Bronchial epithelial cell (primary cell): ENCODE measurements at places on chromosomes 7 and 10. TPM values are rescaled to one million over a fixed set of nuclear protein-coding genes. Genes with fewer than 3 reads are reported as not detected.

The TRIM73 gene
- 0.38 and 0.79 TPM in 2 replicates for total RNA-seq

DNA sequence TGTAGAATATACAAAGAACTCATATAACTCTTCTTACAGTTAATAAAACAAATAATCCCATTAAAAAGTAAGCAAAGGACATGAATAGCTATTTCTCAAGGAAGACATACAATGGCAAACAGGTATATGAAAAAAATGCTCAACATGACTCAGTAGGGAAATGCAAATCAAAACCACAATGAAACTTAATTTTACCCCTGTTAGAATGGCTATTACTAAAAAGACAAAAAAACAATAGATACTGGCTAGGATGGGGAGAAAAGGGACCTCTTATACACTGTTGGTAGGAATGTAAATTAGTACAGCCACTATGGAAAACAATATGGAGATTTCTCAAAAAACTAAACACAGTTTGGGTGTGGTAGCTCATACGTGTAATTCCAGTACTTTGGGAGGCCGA, 37.8 kb downstream of the HERPUD2 start:
- DNase-seq: peak; percentile 23

The PON1 gene
- not detected in 2 replicates for total RNA-seq

The PYROXD2 gene
- total RNA-seq: 0.77 and 1.1 TPM in 2 replicates

GRCh38 chr7:302054-302992, 12.4 kb downstream of the FOXL3 start:
- DNase-seq: no peak

The SPDYE5 gene
- total RNA-seq: not detected in 2 replicates

DNA sequence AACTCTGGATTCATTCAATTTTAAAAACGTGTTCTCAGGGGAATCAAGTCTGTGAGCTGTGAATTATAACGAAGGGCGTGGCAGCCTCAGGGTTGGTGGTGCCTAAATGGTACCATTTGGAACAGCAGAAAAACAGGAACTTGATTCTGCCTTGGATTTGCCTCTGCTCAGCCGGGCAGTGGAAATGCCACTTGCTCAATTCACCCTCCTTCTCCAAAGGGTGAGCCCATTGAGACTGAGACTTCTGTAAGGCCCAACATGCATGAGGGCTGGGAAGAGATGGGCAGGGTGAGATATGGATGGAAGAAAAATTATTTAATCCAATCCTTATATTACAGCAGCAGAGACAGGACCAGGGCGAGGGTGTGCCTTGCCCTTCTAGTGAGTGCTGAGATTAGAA, 107.1 kb upstream of the HABP2 start:
- no peak for DNase-seq

The TDRD1 gene
- 1.8 and 2.1 TPM in 2 replicates for total RNA-seq

DNA sequence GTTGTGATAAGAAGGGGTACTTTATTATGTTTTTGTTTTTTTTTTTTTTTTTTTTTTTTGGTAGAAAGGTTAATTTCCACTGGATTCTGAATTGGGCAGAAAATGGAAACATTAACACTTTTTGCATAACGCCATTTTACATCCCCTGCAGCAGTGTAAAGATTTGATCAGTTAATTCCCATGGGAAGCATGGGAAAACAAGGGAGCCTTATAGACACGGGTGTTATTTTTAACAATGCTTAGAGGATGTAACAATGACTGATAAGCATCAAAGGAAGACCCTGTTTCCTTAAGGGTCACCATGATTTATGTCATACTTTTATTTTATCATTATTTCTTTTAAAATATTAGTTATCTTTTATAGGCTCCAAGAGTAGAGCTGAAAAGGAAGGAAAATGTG, 140.2 kb downstream of the CDK14 start:
- no peak for DNase-seq

- peak; percentile 92 for DNase-seq
Measured at GRCh38 chr7:30224511-30225062, 59.8 kb upstream of the ZNRF2 start.

DNA sequence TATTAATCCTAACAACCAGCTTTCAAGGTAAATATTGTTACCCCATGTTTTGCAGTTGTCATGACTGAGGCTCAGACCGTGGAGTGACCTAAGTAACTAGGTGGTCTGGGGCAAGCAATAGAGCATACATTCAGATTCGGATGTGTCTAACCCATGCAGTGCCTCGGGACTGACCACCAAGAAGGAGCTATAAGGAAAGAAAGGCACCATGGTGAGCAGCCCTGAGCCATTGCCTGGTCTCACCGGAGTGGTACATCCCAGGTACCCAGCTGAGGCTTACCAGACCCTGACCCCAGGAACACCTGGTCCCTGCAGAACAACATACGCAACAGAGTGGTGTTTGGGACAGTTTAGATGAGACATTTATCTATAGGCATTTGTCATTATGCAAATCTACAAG, 175.5 kb upstream of the ZMIZ1 start:
- DNase-seq: no peak

DNA sequence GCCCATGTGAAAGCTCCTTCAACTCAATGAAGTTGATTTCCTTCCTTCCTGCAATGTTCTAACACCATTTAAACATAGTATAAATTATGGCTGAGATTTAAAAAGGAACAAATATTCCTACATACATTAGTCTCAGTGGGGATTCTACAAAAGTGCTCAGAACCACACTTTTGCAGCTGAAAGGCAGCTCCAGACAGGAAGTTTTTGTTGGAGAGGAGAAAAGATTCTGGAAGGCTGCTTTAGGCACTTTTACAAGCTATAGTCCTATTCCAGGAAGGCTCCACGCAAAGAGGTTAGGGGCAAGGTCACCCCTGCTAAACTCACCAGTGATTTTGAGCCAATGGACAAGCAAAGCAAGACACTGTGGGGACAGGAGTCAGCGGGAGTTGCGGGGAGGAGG, 179.2 kb upstream of the CDCA7L start:
- no peak for DNase-seq

DNA sequence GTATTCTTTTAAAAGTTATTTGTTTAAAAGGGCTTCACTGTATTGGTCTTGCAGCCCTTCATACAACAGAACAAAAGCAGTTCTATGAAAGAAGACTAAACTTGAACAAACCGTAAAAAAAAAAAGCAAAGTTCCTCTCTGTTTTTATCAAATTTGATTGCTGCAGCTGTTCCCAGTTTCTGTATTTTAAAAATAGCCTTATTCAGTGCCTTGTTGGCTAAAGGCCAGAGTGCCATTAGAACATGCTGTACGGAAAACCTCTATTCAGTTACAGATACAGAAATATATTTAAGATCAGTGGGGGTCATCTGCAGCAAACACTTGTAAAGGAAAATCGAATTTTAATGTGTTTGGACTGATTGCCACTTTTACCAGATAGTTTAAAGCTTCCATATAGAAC, 207.8 kb upstream of the ETV1 start:
- no peak for DNase-seq

- DNase-seq: no peak
Measured at GRCh38 chr7:31059551-31059950, 7.4 kb downstream of the ADCYAP1R1 start.

The MGAM2 gene
- total RNA-seq: under 0.01 TPM in 1 of 2 replicates, not detected in the other

GRCh38 chr10:105075031-105075430, 433.9 kb downstream of the SORCS3 start:
- no peak for DNase-seq

GRCh38 chr10:43686414-43686813, 37.7 kb upstream of the ZNF32 start:
- no peak for DNase-seq

DNA sequence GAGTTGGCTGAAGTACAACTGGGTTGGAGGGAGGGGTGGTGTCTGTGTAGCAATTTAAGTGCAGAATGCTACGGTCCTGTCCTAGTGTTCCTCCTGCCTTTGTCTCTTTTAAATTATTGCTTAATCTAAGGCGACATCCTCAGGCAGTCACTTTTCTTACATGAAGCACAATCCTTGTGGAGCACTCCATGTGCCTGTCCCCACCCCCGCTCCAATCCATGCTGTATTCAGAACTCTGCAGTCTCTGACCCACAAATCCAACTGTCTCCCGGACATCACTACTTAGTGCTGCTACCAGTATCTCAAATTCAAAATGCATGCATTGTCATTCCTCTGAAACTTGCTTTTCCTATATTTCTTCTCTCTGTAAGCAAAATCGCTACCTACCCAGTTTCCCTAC, 91.4 kb upstream of the FAM133B start:
- DNase-seq: no peak

- DNase-seq: peak; percentile 58
Measured at GRCh38 chr7:129989466-129989865, 36.7 kb upstream of the UBE2H start.

- no peak for DNase-seq
Measured at GRCh38 chr10:44069573-44069972, 315.3 kb downstream of the CXCL12 start.

DNA sequence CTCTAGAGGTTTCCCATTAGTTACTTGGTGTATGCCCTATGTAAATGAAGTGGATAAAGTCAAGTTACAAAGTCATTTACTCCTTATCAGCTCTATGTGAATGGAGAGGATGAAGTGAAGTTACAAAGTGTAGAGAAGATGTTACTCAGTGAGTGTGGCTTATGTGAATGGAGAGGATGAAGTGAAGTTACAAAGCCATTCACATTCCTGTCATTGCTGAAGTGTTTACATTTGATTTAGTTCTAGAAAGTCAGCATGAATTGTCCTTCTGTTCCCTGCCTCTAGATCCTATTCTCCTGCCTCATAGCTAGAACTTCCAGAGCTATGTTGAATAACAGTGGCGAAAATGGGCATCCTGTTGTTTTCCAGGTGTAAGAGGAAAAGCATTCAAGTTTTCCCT, 880.1 kb downstream of the DNAJB9 start:
- no peak for DNase-seq

DNA sequence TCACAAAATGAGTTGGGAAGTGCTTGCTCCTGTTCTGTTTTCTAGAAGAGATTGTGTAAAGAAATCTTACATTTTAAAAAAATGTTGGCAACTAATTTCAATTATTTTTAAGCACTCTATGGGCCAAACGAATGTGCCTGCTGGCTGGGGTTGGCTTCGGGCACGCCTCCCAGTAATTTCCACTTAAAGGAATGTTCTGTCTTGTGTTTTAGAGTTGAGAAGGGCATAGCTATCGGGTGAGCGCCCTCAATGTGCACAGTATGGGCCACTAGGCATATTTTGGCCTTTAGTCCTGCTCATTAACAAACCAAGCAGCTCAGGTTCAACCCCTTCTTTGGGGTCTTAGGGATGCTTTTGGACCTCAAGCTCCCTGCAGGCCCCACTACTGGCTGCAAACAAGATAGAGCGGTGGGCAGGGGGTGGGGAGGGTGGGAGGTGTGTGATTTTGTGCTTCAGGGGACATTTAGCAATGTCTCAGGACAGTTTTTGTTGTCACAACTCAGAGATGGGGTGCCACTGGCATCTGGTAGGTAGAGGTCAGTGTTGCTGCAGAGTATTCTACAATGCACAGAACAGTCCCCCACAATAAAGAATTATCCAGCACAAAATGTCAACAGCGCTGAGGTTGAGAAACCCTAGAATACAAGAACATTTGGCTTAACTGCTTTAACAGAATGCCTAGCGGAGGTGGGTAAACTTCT, 40.7 kb downstream of the TACC2 start:
- DNase-seq: no peak

DNA sequence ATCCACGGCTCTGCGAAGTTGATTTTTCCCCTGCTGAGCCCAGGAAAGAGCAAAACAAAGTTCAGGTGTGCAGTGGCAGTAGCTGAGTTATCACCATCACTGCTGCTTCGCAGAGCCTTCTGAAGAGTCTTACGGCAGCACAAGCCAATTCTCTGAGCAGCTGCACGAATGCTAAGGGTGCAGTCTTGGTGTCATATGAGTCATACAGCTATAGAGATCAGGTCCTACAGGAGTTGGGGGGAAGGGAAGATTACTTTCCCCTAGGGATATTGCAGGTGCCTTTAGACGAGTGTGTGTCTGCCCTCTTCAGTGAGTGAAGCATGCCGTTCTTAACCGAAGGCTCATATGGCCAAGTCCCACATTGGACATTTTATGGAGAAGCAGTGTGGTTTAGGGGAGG, 227.8 kb downstream of the CELF2 start:
- DNase-seq: no peak

DNA sequence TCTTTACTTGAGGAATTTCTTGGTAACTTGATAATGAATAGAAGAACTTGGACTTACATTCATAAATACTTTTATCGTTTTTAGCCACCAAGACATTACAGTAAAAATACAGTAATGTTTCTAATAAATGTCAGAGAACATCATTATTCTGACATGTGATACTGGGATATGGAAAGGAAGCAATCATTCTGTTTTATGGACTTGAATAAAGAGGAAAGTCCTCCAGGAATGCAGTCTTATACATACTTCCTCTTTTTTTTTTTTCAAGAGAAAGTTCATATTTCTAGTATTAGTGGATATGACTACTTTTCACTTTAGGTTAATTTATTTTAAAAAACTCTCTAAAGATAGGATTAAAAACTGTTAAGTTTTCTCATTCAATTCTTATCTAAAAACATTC, 220.0 kb upstream of the SEMA3C start:
- DNase-seq: no peak

The CACUL1 gene
- 18.2 and 18.8 TPM in 2 replicates for total RNA-seq

DNA sequence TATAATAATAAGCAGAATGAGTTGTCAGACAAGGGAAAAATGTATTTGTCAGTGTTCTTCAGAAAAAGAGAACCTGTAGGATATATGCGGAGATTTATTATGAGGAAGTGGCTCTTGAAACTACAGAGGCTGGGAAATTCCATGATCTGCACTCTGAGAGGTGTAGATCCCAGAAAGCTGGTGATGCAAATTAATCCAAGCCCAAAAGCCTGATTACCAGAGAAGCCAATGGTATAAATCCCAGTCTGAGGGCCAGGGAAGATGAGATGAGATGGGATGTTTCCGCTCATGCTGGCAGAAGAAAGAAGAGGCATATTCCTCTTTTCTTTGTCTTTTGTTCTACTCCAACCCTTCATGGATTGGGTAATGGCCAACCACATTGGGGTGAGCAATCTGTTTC, 732.8 kb upstream of the IGFBP3 start:
- DNase-seq: no peak

The TLL2 gene
- total RNA-seq: 0.26 TPM in 2 replicates
